ENCODE measurements at places on chromosomes 1 and 21. TPM values are rescaled to one million over a fixed set of nuclear protein-coding genes. Genes with fewer than 3 reads are reported as not detected.

- no peaks in the 10 kb centered on the region for H3K36me3 ChIP-seq
- no peaks in the 10 kb centered on the region for H3K27me3 ChIP-seq
- DNase-seq: no peak
- no peaks in the 10 kb centered on the region for H3K4me1 ChIP-seq
- no peak overlapping the region for H3K27ac ChIP-seq
- no peak overlapping the region for H3K4me3 ChIP-seq
These were observed 35.2 kb upstream of the EDEM3 start for GRCh38 chr1:184789884-184790283.

E2F2 gene
- total RNA-seq: 25.3 TPM

CHIA gene
- total RNA-seq: not detected

DNA sequence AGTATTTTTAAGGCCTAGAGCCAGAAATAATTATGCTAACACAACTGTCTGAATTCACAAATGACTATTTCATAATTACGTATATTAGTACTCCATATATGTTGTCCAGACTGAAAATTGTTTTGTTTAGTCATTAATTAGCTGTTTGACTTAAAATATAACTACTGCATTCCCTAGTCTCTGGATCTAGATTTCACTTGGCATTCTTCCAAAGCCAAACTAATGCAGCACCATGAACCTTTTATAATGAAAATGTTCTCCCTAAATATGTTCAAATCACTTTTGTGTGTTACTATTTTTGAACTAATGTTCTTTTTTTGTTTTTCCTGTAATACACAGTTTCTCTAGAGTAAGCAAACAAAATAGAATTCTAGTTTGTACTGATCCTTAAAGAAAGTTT lies 46.1 kb downstream of the CAMTA1 start:
- DNase-seq: no peak
- H3K27me3 ChIP-seq: no peaks in the 10 kb centered on the region
- H3K4me3 ChIP-seq: no peak overlapping the region
- no peak overlapping the region for H3K27ac ChIP-seq
- H3K36me3 ChIP-seq: no peaks in the 10 kb centered on the region
- no peaks in the 10 kb centered on the region for H3K4me1 ChIP-seq

DNA sequence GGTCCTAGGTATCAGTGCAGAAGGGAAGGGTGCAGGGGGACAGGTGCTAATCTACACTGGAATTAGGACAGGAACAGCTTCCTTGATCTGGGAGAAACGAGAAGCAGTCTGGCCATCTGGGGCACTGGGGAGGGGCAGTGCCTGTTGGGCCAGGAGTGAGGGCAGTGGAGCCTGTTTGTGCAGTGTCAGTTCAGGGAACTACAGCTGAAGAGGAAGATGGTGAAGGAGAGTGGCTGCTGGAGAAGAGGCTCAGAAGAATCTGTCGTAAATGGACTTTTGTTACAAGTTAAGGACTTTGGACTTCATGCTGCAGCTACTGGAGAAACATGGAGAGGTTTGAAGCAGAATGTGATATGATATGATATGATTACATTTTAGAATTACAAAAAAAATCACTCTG lies 3.2 kb upstream of the TNFSF4 start:
- H3K27ac ChIP-seq: no peak overlapping the region
- DNase-seq: no peak
- no peak overlapping the region for H3K4me3 ChIP-seq
- no peaks in the 10 kb centered on the region for H3K4me1 ChIP-seq

DNA sequence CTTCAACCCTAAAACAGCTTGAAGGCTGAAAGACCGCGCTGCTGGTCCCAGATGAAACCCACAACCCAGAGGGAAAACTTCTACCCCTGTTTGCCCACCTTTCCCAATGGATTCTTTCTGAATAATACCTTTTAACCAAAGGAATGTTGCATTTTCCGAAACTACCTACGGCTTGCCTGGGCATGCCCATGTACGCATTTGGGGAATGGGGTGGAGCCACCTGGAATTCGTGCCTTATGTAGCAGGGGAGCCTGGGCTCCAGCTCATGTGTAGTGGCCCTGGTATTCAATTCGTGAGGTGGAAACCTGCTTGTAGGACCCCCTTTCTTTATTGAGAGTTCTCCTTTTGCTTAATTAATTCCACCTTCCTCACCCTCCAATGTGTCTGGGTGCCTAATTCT lies 256.6 kb upstream of the RGS18 start:
- H3K27me3 ChIP-seq: no peaks in the 10 kb centered on the region
- H3K4me1 ChIP-seq: no peaks in the 10 kb centered on the region
- H3K4me3 ChIP-seq: no peak overlapping the region
- H3K27ac ChIP-seq: no peak overlapping the region
